GM23338 (cell line): ENCODE measurements at places on chromosomes 5 and 9. TPM values are rescaled to one million over a fixed set of nuclear protein-coding genes. Genes with fewer than 3 reads are reported as not detected.
A peak's percentile ranks its signal among the peaks of the same experiment; 100 is the strongest.

GRCh38 chr5:100787648-100788047, 115.4 kb downstream of the ST8SIA4 start:
- H3K27ac ChIP-seq, result no peak overlapping the region
- H3K4me1 ChIP-seq, result peaks cover 11% of the 10 kb centered on the region; the same call in 1 of the 2 replicates
- H3K4me3 ChIP-seq, result no peak overlapping the region
- no peaks in the 10 kb centered on the region for H3K36me3 ChIP-seq
- no peak for DNase-seq

GRCh38 chr5:135743181-135743580, 91.3 kb upstream of the SLC25A48 start:
- no peak overlapping the region for H3K27ac ChIP-seq
- H3K36me3 ChIP-seq, result no peaks in the 10 kb centered on the region
- H3K4me1 ChIP-seq, result no peaks in the 10 kb centered on the region
- no peak for DNase-seq
- H3K27me3 ChIP-seq, result no peaks in the 10 kb centered on the region
- H3K4me3 ChIP-seq, result no peak overlapping the region

DNA sequence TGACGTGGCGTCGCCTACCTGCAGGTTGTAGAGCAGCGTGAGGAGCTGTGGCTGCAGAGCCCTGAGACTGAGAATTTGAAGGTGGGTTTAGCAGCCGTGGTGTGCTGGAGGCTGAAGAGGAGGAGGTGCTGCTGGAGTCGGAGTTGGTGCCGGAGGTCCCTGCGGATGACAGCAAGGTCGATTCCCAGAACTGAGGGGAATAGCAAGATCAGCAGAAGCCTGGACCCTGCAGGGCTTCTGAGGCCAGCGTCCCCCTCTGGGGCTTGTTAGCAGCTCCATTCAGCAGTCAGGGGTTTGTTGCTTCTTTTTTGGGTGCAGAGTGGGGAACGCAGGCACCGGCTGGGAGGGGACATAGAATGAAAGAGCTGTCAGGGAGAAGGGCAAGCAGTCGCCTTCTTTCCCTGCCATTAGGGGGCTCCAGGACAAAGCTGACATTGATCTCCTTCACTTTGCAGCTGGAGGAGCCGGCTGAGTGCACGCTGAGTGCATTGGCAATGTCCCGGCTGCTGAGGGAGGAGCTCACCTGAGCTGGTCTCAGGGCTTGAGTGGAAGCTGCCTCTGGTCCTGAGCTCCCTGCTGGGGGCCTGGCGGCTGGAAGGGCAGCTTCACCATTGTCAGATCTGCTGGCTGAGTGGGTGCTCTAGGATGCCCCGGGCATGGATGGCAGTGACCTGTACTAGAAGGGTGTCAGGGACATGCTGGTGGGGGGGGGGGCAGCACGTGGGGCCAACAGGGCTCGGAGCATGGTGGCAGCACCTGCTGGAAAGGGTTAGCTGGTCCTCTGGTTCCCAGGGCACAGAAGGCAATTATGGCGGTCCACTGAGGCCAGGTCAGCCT, 20.8 kb downstream of the OBP2B start:
- H3K4me1 ChIP-seq, result no peaks in the 10 kb centered on the region
- H3K27ac ChIP-seq, result no peak overlapping the region
- peaks cover 10% of the 10 kb centered on the region; the same call in 1 of the 2 replicates for H3K27me3 ChIP-seq
- H3K4me3 ChIP-seq, result no peak overlapping the region
- H3K36me3 ChIP-seq, result no peaks in the 10 kb centered on the region

- no peaks in the 10 kb centered on the region for H3K36me3 ChIP-seq
- H3K4me1 ChIP-seq, result peaks cover 10% of the 10 kb centered on the region
- H3K27me3 ChIP-seq, result no peaks in the 10 kb centered on the region
- DNase-seq, result no peak
Measured at GRCh38 chr5:122434205-122434970, 122.4 kb downstream of the SNCAIP start.

DNA sequence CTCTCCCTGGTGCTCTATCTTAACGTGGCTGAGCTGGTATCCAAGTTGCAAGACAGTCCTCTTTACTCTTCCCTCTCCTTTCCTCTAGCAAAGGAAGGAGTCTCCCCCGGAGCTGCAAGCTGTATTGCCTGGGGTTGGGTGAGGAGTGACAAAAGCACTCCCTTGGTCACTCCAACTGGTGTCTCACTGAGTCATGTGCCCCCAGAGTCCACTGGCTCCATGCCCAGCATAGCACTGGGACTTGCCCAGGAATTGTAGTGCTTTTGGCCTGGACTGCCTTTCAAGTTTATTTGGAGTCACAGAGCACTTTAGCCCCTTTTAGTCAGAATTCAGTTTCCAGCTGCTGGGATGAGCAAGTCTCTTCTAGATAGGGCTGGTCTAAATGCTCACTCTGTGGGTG, 82.6 kb upstream of the FST start:
- no peak overlapping the region for H3K4me3 ChIP-seq
- DNase-seq, result no peak
- no peaks in the 10 kb centered on the region for H3K36me3 ChIP-seq
- H3K27me3 ChIP-seq, result no peaks in the 10 kb centered on the region

Gene C5orf58
- total RNA-seq, result 1.0 TPM in 1 of 2 replicates, not detected in the other

Gene CCL21
- not detected in 2 replicates for total RNA-seq

DNA sequence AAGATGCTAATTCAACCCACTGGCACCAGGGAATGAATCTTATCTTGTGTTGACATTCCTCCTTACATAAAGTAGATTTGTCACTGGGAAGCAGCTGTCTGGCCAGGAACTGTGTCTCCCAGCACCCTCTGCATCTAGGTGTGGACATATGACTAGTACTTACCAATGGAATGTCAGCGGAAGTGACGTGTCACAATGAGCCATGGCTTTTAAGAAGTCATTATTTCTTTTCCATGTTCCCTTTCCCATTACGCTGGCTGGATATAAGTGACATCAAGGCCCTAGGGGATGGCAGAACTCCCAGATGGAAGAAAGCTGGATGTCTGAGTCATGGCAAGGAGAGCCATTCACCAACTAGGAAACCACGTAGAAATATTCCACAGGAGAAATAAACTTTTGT, 84.7 kb upstream of the MAST4 start:
- no peak overlapping the region for H3K27ac ChIP-seq
- no peaks in the 10 kb centered on the region for H3K4me1 ChIP-seq
- H3K27me3 ChIP-seq, result no peaks in the 10 kb centered on the region
- no peak overlapping the region for H3K4me3 ChIP-seq

DNA sequence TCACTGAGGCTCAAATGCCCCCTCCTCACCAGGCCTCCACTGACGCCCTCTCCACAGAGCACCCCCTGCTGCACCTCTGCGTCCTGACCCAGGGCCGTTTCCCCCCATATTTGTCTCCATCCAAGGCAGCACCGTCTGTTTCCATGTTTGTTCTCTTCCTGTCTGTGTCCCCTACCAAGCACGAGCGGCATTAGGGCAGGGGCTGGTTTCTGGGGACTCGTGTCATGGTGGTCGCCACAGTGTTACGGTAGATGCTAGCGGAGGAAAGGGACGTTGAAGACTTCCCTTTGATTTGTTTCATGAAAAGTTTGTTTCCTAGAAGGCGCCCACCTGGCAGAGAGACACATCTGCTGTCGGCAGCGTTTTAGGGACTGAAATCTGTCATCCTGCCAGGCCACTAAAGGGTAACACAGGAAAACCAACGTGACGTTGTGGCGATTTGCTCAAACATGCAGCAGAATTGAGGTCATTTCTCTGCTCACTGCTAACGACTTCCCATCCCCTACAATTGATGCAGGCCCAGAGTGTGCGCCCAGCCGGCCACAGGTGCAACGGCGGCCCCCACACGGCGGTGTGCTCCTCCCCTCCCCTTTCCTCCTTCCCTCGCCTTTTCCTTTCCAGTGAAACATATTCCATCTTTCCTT, 79.3 kb upstream of the IRX4 start:
- no peak overlapping the region for H3K4me3 ChIP-seq
- peaks cover 8% of the 10 kb centered on the region for H3K4me1 ChIP-seq
- DNase-seq, result no peak

GRCh38 chr9:100104314-100104713, 5.3 kb downstream of the INVS start:
- no peaks in the 10 kb centered on the region for H3K36me3 ChIP-seq
- no peaks in the 10 kb centered on the region for H3K27me3 ChIP-seq
- peaks cover 11% of the 10 kb centered on the region; the same call in 1 of the 2 replicates for H3K4me1 ChIP-seq
- DNase-seq, result peak; percentile 33

- no peak overlapping the region for H3K27ac ChIP-seq
- H3K36me3 ChIP-seq, result no peaks in the 10 kb centered on the region
- peaks cover 18% of the 10 kb centered on the region; the same call in 1 of the 2 replicates for H3K4me1 ChIP-seq
- H3K4me3 ChIP-seq, result no peak overlapping the region
- H3K27me3 ChIP-seq, result peaks cover 68% of the 10 kb centered on the region
- no peak for DNase-seq
Measured at GRCh38 chr5:135024956-135025729, 8.9 kb downstream of the PITX1 start.

DNA sequence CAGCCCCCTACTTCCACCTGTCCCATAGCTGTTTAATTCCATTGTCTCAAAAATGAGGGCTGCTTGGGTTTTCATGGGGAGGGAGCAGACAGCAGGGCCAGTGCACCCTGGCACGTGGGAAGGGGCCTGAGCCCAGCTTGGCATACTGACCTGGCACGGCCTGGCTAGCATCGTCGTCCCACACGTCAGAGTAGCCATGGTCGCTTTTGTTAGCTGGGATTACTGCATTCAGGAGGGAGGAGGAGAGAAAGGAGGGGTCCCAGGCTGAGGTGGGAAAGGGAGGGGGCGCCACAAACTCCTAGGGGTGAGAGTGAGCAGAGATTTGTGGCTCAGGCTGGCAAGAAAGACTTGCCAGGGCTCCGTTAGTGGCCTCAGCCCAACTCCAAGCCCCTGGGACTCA, 21.1 kb upstream of the CYSTM1 start:
- H3K27me3 ChIP-seq, result peaks cover 33% of the 10 kb centered on the region
- H3K4me1 ChIP-seq, result peaks cover 24% of the 10 kb centered on the region
- H3K36me3 ChIP-seq, result no peaks in the 10 kb centered on the region
- DNase-seq, result peak; percentile 66
- peak overlapping the region; percentile 38 for H3K4me3 ChIP-seq

DNA sequence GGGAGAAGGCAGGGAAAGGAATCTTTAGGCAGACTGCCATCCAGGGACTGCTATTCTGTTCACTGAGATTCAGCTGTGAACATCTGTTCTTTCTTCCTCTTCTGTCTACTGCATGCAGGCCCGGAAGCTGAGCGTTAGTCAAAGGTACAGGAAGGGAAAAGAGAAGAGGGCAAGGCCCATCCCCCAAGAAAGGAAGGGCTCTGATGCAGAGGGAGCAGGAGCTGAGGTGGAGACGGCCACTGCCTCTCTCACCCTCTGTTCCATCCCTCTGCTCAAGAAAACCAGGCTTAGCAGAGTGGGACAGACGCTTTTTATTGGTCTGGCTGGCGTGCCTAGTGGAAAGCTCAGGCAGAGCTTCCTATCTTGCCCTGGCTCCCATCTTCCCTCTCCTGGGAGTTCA, 57.6 kb downstream of the PFDN1 start:
- no peaks in the 10 kb centered on the region for H3K27me3 ChIP-seq
- no peaks in the 10 kb centered on the region for H3K36me3 ChIP-seq
- no peak overlapping the region for H3K27ac ChIP-seq
- H3K4me3 ChIP-seq, result no peak overlapping the region

Gene PCDHA6
- total RNA-seq, result 4.6 and 5.2 TPM in 2 replicates

Gene CSF2
- not detected in 2 replicates for total RNA-seq

DNA sequence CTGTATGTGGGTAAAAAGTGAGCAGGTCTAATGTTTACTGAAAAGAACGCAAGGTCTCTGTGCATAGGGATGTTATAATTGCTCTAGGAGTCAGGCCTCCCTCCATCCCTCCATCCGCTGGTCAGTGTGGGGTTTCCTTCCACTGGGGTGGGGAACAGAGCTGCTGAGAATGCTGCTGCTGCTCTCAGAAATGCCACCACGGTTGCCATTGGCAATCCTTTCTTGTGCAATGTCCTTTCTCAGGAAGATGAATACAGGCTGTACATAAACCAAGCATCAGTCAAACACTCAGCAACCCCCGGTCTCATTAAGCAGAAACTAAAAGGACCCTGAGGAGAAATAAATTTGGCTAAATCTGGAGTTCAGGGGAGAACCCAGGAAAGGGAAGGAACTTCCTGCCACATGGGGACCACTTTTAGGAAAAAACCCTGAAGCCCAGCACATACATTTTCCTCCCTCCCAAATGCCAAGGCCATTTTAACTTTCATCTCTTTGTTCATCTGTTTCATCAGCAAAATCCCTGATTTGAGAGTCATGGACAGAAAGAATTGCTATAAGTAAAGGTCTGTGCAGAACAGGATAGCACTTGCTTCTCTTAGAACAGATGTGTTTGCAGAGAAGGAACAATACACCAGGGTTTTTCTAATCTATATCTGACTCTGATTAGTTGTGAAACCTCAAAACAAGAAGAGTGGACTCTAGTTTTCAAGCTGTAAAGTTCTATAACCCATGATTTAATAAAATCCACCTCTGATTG, 70.4 kb upstream of the SLC1A3 start:
- no peak overlapping the region for H3K4me3 ChIP-seq
- no peak overlapping the region for H3K27ac ChIP-seq

DNA sequence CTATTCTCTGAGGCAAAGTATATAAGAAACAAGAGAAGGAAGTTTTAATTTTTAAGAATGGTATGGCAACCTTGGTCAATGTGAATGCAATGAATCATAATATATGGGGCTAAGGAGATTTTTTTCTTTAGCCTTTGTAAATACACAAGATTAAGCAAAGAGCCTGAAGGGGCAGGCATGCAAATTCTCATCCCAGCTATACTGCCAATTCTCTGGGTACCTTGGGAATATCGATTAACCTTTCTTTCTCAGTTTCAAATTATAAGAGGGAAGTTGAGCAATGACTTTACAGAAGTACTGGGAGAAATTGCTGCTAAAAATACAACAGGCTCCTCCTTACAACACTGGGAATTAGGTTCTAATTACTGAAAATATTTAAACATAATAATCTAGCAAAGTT, 97.5 kb downstream of the MRPS27 start:
- H3K4me3 ChIP-seq, result no peak overlapping the region
- no peaks in the 10 kb centered on the region for H3K27me3 ChIP-seq
- peaks cover 47% of the 10 kb centered on the region for H3K36me3 ChIP-seq
- no peak for DNase-seq

DNA sequence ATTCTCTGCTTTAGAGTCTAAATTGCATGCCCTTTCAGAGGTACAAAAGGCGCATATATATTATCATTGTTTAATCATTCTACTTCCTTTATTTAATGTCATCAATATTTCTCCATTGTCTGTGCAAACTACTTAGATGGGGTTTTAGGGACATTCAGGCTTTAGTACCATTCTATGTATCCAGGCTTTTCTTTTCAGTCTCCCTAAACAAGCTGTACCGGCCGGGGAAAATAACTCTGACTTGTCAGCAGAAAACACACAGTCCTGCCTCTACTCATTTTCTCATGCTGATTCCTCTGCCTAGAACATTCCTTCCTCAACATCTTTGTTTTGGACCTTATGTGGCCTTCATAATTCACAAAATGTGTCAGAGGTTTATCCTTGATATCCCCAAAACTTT, 392.1 kb upstream of the DAB2 start:
- no peaks in the 10 kb centered on the region for H3K4me1 ChIP-seq
- H3K27me3 ChIP-seq, result no peaks in the 10 kb centered on the region
- H3K4me3 ChIP-seq, result no peak overlapping the region
- no peaks in the 10 kb centered on the region for H3K36me3 ChIP-seq
- DNase-seq, result no peak
